Stimulated activated CD8-positive, alpha-beta memory T cell treated with anti-CD3 and anti-CD28 coated beads, Interleukin-7, amount 100 ng/mL, for 1 hour (primary cell): ENCODE measurements at places on chromosomes 4 and X.

GRCh38 chr4:1653776-1654175 is 30.3 kb downstream of the FAM53A start:
- no peak for DNase-seq

DNA sequence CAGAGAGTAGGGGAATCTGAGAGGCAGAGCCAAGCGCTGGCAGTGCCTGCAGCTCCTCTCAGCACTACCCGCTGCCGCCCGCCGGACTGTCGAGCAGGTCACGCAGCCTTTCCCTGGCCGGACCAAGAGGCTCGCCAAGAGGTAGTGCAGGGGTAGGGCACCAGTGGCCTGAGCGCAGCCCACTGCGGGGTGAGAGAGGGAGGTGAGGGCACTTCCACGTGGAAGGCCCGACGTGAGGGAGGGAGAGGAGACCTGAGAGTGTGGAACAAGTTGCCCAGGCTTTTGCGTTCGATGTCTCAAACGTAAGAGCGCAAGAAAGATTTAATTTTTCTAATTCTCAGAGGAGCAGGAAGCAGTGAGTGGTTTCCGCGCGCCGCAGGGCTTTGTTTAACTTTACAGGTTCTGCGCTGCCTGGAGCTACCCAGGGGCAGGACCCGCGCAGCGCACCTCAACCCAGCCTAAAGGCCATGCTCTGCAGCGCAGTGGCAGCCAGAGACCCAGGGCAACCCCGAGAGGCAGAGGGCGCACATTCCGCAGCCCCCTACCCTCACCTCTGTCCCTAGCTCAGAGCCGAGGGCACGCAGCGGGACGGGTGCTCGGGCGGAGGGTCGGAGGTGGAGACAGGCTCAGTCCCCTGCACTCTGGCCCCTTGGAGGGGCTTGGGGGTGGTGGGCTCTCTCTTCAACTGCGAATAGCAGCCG is 14.9 kb downstream of the ARHGAP36 start:
- no peak for DNase-seq

DNA sequence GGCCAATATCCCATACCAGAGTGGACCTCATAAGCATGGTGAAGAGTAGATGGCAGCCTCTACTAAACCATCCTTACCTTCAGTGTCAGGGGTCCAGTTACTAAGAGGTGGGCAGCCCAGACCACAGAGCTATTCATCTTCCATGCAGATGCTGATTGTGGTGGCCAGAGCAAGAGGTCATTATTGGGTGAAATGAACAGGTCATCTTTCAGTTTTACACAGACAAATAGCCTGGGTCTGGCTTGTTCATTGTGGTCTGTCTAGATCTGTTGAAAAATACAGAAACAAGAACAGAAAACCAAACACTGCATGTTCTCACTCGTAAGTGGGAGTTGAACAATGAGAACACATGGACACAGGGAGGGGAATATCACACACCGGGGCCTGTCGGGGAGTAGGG is 71.3 kb downstream of the PAK3 start:
- DNase-seq, result no peak

DNA sequence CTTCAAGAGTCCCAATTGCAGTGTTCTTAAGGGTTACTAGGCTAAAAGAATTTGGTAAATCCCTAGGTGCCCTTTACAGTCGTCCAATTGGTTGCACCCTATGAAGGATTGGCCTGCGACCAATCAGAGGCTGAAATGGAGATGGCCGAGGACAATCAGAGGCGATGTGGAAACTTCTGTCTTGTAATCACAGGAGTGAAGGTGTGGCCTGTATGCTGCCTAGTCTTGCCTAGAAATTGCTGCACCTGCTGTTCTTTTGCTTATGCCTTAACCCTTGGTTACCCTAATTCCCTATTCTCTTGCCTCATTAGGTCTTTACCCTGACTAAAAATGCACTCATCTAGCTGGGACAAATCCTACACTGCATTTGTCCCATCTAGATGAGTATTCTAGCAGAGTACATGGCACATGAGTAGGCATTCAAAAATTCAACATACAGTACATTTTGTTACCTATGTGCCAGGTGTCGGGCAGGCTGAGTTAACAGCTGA is 1.0 kb upstream of the DCK start:
- no peak for DNase-seq

- DNase-seq, result peak; percentile 20
Measured at GRCh38 chr4:38177035-38177546, 216.9 kb downstream of the PTTG2 start.

- DNase-seq, result no peak
Measured at GRCh38 chr4:15100994-15101695, 98.9 kb downstream of the CPEB2 start.

GRCh38 chr4:109235683-109236082 is 66.8 kb downstream of the COL25A1 start:
- no peak for DNase-seq

DNA sequence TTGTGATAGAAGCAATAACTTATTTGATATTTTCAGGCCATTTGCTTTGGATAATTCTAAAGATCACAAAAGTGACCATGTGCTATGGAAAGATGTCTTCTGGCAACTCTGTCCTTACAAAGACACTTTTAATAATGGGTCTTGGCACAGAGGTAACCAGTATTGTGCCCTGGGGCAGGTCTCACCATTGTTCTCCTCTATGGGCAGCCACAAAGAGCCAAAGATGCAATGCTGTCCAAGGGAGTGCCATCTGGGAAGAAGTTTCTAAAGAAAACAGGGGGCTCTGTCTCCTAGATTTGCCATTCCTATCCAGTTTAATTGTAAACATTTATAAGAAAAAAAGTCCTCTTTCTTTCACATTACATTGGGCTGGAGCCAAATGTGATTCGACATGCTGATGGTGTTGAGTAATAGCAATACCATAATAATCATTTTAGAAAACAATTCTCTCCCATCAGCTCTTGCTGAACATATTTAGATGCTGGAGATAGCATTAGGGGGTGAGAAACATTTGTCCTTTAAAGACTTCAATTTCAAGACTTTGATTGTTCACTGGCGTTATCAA is 179.9 kb downstream of the KIT start:
- no peak for DNase-seq

- no peak for DNase-seq
Measured at GRCh38 chr4:158094413-158095134, 78.3 kb downstream of the GASK1B start.

DNA sequence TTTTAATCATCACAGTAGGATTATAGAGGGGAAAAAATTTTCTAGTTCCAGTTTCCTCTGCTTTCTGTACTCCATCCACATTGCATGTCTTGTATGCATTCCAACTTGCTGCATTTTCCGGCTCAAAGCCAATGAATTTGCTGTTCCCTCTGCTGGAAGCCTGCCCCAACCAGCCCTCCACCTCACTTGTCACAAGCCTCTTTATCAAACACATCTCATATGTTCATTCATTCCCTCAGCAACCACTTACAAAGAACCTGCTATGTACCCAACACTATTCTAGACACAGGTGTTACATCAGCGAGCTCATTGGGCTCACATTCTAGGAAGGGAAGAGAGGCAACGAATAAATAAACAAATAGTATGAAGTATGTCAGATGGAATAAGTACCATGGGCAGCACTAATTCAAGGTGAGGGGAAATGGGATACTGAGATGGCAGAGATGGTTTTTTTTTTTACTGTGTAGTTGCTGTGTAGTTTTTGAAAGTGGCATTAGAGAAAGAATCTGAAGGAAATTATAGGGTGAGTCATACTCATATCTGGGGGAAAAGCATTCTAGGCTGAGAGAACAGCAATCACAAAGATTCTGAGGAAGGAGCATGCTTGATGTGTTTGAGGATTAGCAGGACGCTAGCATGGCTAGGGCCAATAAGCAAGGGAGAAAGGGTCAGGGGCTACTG is 332.5 kb downstream of the PDGFC start:
- DNase-seq, result no peak

- DNase-seq, result no peak
Measured at GRCh38 chr4:78517050-78517652, 34.4 kb upstream of the ANXA3 start.

GRCh38 chrX:130028196-130028595 is 45.8 kb downstream of the BCORL1 start:
- DNase-seq, result peak; percentile 17

- no peak for DNase-seq
Measured at GRCh38 chr4:162952232-162952631, 214.5 kb downstream of the NAF1 start.

DNA sequence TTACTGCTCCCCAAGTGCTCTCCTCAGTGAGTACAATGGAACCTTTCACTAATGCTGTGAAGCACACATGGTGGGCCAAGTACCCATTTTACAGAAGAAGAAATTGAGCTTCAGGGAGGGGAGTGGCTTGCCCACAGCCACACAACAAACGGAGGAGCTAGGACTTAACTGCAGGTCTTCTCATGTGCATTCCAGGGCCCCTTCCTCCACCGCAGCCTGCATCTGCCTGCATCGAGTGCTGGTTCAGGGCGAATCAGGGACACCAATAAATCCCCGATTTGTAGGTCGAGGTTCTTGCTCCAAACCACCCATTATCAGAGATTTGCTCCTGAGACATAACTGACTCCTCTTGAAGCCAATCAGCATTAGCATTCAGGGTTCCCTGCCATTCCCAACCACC is 100.9 kb downstream of the MAMLD1 start:
- DNase-seq, result no peak

GRCh38 chr4:88109123-88109881 is 49.1 kb downstream of the ABCG2 start:
- DNase-seq, result no peak

DNA sequence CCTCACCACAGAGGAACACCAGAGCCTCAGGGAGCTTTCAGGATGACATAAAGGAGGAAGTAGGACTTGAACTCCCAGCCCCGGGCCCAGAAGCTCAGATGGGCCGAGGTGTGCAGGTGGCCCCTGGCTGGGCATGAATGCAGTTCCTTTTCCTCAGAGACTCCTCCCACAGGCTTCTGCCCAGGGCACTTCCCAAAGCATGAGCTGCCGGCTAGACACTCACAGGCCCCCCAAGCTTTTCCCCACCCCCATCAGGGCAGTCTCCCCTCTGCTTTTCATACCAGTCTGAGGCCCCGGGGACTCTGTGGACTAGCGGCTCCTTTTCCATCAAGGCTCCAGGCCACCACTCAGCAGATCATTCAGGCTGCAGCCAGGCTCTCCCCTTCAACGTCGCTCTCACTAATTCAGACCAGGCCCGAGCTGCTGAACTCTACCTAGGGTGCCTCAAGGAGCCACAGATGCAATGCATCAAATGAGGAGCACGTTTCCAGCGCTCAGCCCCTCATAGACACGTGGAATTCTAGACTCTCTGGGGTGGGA is 36.9 kb downstream of the HMX1 start:
- DNase-seq, result no peak

GRCh38 chrX:21741869-21742701 is 15.8 kb downstream of the SMPX start:
- no peak for DNase-seq

GRCh38 chrX:103999234-103999633 is 14.3 kb downstream of the H2BW1 start:
- DNase-seq, result no peak

- DNase-seq, result no peak
Measured at GRCh38 chr4:61549336-61549735, 349.2 kb downstream of the ADGRL3 start.

DNA sequence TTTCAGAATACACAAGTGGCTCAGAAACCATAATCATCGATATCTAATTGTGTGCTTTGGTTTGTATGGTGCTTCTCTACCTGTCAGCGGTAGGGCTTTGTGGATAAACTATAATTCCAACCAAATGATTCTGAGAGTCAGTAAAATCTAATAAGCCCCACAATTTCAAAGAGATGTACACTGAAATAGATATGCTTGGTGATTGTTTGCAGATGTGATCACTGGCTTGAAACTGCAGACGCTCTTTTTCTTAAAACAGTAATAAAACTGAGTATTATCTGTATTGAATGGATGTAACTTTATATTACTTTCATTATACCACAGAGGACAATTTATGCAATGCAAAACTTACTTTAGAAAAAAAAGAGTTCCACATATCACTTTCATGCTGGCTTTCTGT is 198.8 kb upstream of the ANXA10 start:
- no peak for DNase-seq

- DNase-seq, result no peak
Measured at GRCh38 chr4:60033826-60034225, 1166.3 kb upstream of the ADGRL3 start.

DNA sequence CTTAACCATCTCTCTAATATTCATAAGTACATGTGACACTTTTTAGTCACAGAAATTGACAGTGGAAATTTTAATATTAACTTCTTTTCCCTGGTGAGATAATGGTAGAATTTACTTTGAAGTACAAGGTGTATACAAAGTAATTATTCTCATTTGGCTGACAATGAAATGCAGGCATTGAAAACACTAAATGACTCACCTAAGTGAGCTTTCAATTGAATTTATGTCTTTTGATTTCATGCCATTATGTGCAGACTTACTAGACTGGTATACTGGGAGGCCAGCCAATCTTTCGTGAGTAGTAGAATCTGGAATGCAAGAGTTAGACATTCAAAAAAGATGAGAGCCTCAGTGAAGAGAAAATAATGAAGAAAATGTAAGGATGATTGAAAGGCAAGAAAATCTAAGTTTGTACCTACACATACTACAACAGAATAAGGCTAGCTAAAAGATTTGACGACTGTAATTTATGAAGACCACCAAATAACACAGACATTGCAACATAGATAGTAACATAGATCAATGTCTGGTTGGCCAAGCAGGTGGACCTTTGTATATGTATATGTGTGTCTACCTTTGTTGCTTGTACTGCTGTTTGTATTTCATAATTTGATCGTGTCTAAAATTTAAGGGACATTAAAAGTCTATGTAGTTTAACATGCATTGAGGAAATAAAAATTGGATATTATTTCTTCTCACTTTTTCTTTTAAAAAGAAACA is 459.7 kb downstream of the IL15 start:
- DNase-seq, result no peak

GRCh38 chrX:40266490-40267333 is 169.0 kb upstream of the BCOR start:
- peak; percentile 23 for DNase-seq

DNA sequence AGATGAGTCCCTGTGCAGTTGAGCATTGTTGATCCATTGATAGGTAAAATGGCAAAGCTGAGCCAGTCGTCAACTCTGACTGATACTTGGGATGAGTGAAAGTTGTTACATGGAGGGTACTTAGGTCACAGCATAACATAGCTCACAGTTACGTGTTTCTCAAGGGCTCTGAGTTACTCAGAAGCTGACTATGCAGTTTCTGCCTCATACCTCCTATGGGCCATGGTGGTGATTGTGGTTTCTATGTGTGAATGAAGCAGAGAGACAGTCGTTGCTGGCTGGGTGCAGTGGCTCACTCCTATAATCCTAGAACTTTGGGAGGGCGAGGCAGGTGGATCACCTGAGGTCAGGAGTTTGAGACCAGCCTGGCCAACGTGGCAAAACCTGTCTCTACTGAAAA is 30.8 kb downstream of the FRMPD3 start:
- DNase-seq, result peak; percentile 11

- no peak for DNase-seq
Measured at GRCh38 chr4:187552781-187553180, 442.8 kb upstream of the ZFP42 start.
